ENCODE measurements at places on chromosomes 1 and 21. TPM values are rescaled to one million over a fixed set of nuclear protein-coding genes. Genes with fewer than 3 reads are reported as not detected.

GRCh38 chr1:227482023-227482299 is 81.4 kb upstream of the ZNF678 start:
- H3K4me1 ChIP-seq = no peaks in the 10 kb centered on the region
- no peaks in the 10 kb centered on the region for H3K36me3 ChIP-seq
- no peak overlapping the region for H3K27ac ChIP-seq
- no peak overlapping the region for H3K4me3 ChIP-seq
- no peak for DNase-seq
- H3K27me3 ChIP-seq = peaks cover 9% of the 10 kb centered on the region

DNA sequence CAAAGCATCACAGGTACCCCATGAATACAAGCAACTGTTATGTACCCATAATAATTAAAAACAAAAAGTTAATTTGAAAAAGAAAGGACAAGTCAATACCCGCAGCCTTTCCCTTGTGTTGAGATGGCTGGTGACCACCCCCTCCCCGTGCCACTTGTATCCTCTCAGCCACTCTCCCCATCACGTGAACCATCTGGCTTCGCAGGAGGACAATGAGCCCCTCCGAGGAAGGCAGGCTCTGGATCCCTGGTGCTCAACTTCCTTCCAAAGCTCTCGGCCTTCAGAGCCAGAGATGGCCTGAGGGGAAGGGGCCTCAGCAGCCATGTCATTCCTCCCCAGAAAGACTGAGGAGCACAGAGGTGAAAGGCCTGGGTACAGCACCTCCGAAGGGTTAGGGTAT is 120.4 kb upstream of the RAB4A start:
- H3K27me3 ChIP-seq = no peaks in the 10 kb centered on the region
- no peak overlapping the region for H3K27ac ChIP-seq
- H3K4me1 ChIP-seq = peaks cover 11% of the 10 kb centered on the region
- no peak overlapping the region for H3K4me3 ChIP-seq

GRCh38 chr1:238143038-238143437 is 252.3 kb upstream of the ZP4 start:
- no peaks in the 10 kb centered on the region for H3K36me3 ChIP-seq
- no peak overlapping the region for H3K4me3 ChIP-seq
- no peak overlapping the region for H3K27ac ChIP-seq
- no peak for DNase-seq
- H3K27me3 ChIP-seq = no peaks in the 10 kb centered on the region
- no peaks in the 10 kb centered on the region for H3K4me1 ChIP-seq

EXO1 gene
- total RNA-seq = 50.0 TPM

IFI44 gene
- total RNA-seq = 56.1 TPM

TRIM67 gene
- not detected for total RNA-seq

CAPZB gene
- total RNA-seq = 419 TPM

AGRN gene
- total RNA-seq = 35.6 TPM
